ENCODE measurements at places on chromosomes 7 and 10.

- DNase-seq, result no peak
Measured at GRCh38 chr10:11448190-11448544, 163.3 kb downstream of the USP6NL start.

GRCh38 chr7:95899919-95900513, 127.7 kb downstream of the DYNC1I1 start:
- DNase-seq, result no peak

DNA sequence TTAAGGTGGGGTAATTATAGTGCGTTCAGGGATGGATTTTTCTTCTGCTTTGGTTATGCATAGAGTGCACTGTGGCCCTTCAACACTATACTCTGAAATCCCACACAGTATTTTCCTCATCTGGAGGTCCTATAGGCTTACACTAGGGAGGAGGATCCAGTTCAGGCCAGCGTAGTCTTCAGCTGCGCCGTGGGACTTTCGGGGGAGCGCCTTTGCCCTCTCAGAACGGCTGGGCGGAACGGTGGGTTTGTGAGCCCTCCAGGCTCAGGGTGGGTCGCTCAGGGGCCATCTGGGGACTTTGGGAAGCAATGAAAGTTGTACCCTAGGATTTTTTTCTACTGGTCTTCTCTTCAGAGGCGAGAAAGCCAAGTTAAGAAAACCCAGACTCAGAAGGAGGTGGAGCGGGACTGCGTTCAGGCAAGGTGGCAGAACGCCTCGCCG, 652 bp upstream of the VPS26A start:
- no peak for DNase-seq

- no peak for DNase-seq
Measured at GRCh38 chr7:130191791-130192190, 13.4 kb downstream of the TMEM209 start.

- no peak for DNase-seq
Measured at GRCh38 chr7:54992871-54993475, 25.8 kb upstream of the EGFR start.

- no peak for DNase-seq
Measured at GRCh38 chr10:58275908-58276307, 6.9 kb downstream of the CISD1 start.

All from KBM-7 (cell line).